ENCODE measurements at places on chromosomes 4 and X. TPM values are rescaled to one million over a fixed set of nuclear protein-coding genes. Genes with fewer than 3 reads are reported as not detected.

Gene EDA2R
- 1.3 TPM for polyA plus RNA-seq

Gene MAOB
- polyA plus RNA-seq: 13.3 TPM

GRCh38 chrX:9148615-9149399, 114.9 kb upstream of the FAM9B start:
- no peak for DNase-seq

GRCh38 chrX:119155416-119156035, 27.9 kb upstream of the KIAA1210 start:
- no peak for DNase-seq

- DNase-seq: no peak
Measured at GRCh38 chr4:27223326-27223725, 362.7 kb downstream of the STIM2 start.

DNA sequence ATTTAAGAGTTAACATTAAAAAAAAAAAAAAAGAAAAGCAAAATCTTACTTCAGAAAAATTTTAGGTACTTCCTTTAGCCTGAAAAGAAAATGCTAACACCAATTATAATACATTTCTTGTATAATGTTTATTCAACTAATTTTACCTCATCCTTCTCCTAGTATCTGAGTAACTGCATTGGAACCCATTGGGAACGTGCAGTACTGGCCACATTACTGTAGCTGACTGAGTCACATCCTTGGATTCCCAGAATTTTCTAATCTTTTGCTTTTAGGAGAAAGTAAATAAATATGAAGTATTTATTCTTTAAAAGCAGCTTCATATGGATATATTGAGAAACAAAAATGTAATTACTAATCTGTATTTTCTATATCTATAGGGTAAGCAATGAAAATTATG, 82.6 kb upstream of the SLITRK2 start:
- DNase-seq: no peak

- no peak for DNase-seq
Measured at GRCh38 chr4:5707778-5708448, 446 bp downstream of the EVC2 start.

DNA sequence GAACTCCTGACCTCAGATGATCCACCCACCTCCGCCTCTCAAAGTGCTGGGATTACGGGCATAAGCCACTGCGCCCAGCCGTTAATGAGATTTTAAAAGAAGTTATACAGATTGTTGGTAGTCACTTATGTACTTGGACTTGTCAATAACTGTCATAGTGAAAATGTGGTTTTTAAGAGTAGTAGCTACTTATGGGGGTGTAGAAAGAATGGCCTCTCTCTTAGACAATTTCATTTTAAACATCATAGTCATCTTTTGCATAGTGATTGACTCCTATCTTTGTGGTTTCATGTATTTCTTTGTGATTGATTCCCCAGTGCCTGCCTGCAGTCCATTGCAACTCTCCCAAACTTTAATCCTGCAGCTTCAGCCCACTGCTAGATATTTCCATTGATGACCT, 17.4 kb downstream of the FAM199X start:
- DNase-seq: no peak

- DNase-seq: no peak
Measured at GRCh38 chr4:153241970-153242838, 38.0 kb downstream of the TRIM2 start.

Data from left lung (tissue), 14 donors.